Activated CD4-positive, alpha-beta T cell treated with anti-CD3 and anti-CD28 coated beads, Interleukin-2, Interleukin-4, amounts not matched to agents 100 ng/mL and 50 ng/mL, durations not matched to agents 16 hours and 8 hours (primary cell): ENCODE measurements at places on chromosomes 2 and 18.

- DNase-seq, result no peak
Measured at GRCh38 chr2:206260188-206261012, 14.1 kb upstream of the ZDBF2 start.

- no peak for DNase-seq
Measured at GRCh38 chr18:379681-380330, 112.0 kb upstream of the THOC1 start.

- DNase-seq, result no peak
Measured at GRCh38 chr2:30031184-30031583, 109.8 kb upstream of the ALK start.

DNA sequence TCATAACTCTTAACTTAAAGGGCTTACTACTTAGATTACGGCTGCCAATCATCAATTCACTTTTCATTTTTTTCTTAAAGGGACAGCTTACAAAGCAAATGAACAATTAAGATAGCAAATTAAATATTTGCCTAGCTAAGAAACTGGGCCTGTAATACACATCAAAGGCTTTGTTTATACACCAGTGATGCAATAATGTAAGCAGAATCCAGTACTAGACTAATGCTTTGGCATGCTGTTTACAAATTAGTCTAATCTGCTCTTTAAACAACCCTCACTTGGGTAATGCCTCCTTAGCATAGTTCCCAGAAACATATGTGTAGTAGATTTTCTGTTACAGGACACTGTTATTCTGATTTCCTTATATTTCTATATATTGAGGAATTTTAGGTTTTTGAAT lies 105.8 kb downstream of the ARHGAP28 start:
- DNase-seq, result no peak

DNA sequence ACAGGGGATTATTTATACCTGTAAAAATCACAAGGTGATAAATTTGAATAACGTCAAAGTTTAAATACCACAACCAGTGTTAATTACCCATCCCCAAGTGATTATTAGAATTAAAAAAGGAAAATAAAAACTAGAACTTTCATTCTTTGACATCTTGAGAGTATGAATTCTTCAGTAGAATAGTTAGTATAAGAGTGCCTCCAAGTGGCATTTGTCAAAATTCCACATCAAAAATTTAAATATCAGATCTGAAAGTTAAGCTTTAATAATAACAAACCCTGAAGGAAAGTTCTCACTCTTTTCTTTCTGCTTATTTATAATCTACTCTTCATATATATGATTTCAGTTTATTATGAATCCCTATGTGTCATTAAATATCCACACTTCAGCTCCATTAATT lies 273.7 kb upstream of the KYNU start:
- no peak for DNase-seq

DNA sequence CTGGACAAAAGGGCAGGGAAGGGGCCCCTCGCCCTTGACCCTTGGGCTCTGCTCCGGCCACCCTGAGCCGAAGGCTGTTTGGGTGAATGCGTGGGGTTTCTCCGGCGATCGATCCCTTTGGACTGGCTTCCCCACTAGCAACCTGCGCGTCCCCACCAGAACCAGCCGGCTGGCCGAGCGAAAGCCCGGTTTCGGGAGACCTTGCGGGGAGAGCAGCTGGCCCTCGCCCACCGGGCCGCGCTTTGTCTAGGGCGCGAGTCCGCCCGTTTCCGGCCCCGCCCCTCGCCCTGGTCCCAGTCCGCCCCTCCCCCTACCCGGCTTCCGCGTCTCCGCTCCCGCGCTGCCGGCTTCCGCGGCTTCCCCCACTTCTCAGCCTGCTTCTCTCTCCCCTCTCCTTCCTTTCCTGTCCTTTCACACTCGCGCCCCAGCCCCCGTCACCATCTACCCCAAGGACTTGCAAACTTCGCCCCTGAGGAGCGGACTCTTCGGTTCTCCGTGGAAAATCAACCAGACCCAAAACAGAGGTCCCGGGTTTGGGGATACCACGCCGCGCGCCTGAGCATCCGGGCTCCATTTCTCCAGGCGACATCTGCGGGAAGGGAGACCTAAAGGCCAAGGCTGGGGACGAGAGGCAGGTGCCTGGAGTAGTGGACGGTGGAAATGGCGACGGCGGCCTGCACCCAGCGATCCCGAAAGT lies 48.0 kb upstream of the ATP6V1B1 start:
- peak; percentile 60 for DNase-seq

- peak; percentile 75 for DNase-seq
Measured at GRCh38 chr2:135664623-135665068, 77.0 kb upstream of the UBXN4 start.

DNA sequence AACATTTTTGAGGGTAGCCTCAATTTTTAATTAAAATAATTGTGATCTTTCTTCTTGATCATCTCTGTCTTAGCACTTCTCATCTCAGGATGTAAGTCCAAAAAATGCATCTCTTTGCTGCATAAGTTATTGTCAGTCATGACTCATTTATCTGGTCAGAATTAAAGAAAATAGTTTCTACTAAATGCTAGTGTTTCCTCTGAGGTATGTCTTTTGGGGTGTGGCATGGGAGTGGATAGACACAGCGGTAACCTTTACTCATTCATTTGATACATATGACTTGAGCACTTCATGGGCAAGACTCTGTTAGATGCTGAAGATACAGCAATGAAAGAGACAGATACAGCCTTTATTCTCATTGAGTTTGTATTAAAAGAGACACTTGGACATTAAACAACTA lies 284.7 kb downstream of the IRS1 start:
- DNase-seq, result no peak

- no peak for DNase-seq
Measured at GRCh38 chr2:31227711-31228125, 6.2 kb upstream of the EHD3 start.

- no peak for DNase-seq
Measured at GRCh38 chr2:218897394-218898108, 16.9 kb downstream of the WNT10A start.

DNA sequence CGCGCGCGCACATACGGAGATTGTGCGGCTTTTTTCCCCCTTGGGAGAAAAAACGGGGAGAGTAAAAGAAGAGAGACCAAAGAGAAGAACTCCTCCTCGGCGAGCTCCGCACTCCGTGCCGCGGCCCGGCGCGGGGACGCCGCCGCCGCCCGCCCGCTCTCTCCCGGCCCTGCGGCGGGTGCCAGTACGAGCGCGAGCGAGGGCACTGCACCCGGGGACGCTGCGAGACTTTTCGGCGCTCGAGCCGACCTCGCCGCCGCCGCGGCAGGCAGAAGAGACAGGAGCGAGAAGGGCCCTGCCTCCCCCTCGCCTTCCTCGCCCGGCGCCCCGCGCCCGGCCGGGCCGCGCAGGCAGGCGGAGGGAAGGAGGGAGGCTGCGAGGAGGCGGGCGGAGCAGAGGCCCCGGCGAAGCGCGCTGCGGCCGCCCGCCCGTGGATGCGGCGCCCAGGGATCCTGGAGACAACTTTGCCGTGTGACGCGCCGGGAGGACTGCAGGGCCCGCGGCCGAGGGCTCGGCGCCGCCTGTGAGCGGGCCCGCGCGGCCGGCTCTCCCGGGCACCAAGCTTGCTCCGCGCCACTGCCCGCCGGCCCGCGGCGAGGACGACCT lies 857 bp upstream of the INHBB start:
- DNase-seq, result peak; percentile 14

GRCh38 chr2:100623930-100624329 lies 61.1 kb downstream of the PDCL3 start:
- no peak for DNase-seq
